ENCODE measurements at places on chromosomes 2 and 18.

GRCh38 chr2:181626671-181627070 lies 30.2 kb downstream of the CERKL start:
- no peak for DNase-seq

DNA sequence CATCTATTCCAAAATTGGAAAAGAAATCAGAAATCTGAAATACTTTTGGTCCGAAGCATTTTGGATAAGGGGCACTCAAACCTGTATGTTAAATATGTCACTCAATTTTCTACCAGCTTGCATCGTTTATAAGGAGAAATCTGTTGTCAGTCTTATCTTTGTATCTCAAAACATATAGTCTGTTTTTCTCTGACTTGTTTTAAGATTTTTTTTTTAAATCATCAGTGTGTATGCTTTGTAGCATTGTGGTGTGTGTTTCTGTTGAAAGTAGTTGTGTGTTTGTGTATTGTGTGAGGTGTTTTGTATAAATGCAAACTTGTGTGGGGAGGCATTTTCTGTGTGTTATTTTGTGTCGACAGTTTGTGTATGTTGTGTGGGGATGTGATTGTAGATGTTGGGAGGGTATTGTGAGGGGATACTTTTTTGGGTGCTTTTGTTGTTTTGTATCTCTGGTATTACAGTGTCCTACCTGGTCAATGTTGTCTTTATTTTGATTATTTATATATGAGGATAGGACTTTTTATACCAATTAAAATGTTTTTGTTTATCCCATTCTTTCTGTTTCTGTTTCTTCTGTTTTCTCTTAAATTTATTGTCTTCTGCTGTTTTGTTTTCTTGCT lies 30.9 kb downstream of the SMCHD1 start:
- DNase-seq, result no peak

GRCh38 chr2:199455545-199456382 lies 2.0 kb downstream of the SATB2 start:
- peak; percentile 19 for DNase-seq

DNA sequence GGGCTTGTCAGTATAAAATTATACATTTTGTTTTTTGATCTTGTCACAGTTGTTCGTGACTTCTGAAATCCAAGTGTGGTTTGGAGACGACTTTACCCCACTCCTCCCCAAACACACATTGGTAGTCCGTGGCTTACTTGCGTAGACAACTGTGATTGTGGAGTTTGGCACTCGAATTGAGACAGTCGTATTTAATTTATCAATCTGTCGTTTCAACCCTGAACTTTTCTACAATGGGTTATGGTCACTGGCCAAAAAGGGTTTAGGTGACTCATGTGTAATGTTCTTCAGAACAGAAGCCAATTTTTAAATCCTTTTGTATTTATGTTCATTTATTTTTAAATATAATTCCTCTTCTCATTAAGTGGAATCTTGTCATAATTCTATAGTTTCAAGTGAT lies 129.9 kb downstream of the SPTBN1 start:
- DNase-seq, result peak; percentile 64

DNA sequence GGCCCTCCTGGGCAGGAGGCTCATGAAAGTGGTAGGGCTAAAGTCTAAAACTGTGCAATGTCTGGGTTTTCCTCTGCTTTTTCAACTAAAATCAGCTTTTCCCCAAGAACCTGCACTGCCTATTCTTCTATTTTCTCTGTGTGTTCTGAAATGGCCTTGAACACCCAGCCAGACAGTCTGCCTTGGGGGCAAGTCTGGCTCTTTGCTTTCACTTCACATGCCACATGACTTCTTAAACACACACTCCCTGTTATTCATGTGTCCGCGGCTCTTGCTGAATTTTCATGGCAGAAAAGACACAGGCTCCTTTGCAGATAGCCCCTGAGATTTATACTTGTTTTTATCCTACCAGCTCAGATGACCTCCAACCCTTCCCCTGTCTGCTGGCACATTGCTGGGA lies 10.6 kb upstream of the RPIA start:
- no peak for DNase-seq
